Activated CD4-positive, alpha-beta memory T cell treated with anti-CD3 and anti-CD28 coated beads, Interleukin-2, amount 10 ng/mL, durations not matched to agents 7 days and 5 days (primary cell): ENCODE measurements at places on chromosomes 4 and X.
A peak's percentile ranks its signal among the peaks of the same experiment; 100 is the strongest.

GRCh38 chr4:139843641-139844040 is 178.0 kb downstream of the MGST2 start:
- DNase-seq = no peak

DNA sequence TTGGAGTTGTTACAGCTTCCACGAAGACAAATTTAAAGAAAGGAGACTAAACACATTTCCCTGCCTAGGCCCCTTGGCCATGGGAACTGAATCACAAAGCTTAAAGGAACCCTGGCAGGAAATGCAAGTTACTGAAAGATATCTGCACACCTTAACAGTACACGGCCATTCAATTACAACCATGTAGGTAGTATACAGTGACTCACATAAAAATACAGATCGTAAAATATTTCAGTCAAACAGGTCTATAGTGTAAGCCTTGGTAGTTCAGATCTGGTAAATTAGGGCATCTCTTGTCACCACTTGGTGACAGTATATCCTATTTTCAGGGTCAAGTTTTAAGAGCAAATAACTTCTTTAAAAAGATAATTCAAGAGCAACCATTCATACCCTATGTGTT is 112.0 kb downstream of the ATG4A start:
- no peak for DNase-seq

GRCh38 chr4:3470244-3471097 is 7.4 kb downstream of the DOK7 start:
- DNase-seq = no peak

DNA sequence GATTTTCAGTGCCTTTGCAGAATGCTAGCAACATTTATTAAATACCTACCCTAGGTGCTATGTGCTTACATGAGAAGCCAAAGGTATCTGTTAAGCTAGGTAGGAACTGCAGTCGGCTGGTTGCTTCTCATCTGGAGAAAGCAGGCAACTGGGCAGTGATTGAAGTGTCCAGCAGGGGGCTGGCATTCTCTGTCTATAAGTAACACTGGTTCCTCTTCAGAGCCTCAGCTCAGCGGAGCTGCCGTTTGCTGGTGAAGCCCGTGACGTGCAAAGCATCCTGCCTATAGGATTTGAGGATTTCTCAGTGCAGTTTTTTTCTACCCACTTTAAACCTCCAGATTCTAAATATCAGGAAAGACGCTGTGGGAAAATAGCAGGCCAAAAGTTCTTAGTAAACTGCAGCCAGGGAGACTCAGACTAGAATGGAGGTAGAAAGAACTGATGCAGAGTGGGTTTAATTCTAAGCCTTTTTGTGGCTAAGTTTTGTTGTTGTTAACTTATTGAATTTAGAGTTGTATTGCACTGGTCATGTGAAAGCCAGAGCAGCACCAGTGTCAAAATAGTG is at the start of gene GRPR:
Gene GRPR, plus strand, starts transcription at position 344 of the 565 bp plus-strand sequence. CDS start 389 bp downstream, outside the sequence.
- peak; percentile 50 for DNase-seq

DNA sequence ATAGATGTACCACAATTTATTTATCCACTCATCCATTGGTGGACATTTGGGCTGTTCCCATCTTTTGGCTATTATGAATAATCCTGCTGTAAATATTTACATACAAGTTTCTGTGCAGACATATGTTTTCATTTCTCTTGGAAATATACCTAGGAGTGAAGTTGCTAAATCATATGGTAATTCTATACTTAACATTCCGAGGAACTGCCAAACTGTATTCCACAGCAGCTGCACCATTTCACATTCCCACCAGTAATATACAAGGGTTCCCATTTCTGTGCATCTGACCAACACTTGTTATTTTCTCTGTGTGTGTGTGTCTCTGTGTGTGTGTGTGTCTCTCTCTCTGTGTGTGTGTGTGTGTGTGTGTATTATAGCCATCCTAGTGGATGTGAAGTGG is 15.4 kb upstream of the DOCK11 start:
- DNase-seq = no peak
